Cardiac septum (tissue), 1 donor: ENCODE measurements at places on chromosomes 2 and 18. TPM values are rescaled to one million over a fixed set of nuclear protein-coding genes. Genes with fewer than 3 reads are reported as not detected.

- no peak for DNase-seq
Observed at GRCh38 chr2:46869621-46870020, 46.0 kb downstream of the MCFD2 start.

DNA sequence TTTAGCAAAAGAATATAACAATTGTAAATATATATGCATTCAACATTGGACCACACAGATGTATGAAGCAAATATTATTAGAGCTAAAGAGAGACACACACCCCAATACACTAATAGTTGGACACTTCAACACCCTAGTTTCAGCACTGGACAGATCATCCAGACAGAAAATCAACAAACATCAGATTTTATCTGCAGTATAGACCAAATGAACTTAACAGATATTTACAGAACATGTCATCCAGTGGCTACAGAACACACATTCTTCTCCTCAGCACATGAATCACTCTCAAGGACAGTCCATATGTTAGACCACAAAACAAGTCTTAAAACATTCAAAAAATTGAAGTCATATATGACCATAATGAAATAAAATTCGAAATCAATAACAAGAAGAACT lies 22.1 kb upstream of the EVA1A start:
- DNase-seq, result no peak

POTEJ gene
- not detected for total RNA-seq

GRCh38 chr2:127143841-127144782 lies 37.2 kb upstream of the BIN1 start:
- DNase-seq, result no peak

DNA sequence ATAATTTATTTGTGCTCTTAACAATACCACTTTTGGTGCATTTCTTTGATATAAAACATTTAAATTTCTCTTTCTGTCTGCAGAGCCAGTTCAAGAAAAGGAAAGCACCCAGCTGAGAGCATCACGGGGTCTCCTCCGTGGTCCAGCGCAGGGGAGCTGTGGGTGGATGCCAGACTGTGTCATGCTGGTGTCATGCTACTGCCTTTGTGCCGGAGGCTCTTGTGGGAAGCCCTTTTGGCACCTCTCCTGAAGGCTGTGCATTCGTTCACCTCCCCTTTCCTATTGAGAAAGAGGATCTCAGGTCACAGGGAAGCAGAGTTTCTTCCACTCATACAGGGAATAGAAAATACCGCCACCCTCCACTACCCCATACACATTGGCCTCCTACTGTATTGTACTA lies 450.4 kb downstream of the GALR1 start:
- DNase-seq, result no peak
